T-helper 1 cell (primary cell): ENCODE measurements at places on chromosomes 4 and X.

DNA sequence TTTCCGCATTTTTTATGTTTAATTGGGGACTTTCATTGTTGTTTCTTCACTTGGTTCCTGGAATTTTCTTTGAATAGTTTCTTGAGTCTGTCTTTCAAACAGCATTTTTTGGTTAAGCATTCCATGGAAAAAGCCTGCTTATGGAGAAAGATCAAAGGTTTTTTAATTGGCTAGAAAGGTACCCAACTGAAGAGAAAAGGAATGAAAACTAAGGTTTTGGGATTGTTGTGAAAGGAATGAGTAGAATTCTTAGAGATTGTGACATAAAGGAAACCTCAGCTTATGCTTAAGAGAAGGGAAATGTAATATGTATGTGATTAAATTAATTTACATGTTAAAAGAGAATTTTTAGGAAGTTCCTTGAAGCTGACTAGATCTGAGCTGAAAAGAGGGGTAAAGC is 82.8 kb downstream of the CCKAR start:
- no peak for DNase-seq

DNA sequence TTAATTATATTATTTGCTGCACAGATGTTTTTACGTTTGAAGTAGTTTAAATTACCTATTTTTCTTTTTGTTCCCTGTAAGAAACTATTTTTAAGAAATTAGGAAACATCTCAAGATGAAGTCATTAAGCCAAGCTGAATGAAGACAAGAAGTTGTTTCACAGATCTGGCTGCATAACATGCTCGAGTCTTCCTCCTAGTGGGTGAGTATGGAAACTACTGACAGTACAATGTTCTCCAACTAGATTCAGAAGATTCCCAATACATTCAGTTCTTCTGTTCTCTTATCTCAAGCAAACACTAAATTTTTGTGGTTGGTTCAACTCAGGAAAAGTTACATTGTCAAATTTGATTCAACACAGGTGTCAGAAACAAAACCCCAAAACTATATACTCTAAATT is 256.8 kb upstream of the VCX start:
- DNase-seq, result no peak

- DNase-seq, result no peak
These were observed 84.5 kb upstream of the UXT start for GRCh38 chrX:47743504-47743903.

- no peak for DNase-seq
These were observed 69.6 kb upstream of the MTNR1A start for GRCh38 chr4:186624951-186625350.

GRCh38 chr4:158856852-158857251 is 88.0 kb downstream of the FNIP2 start:
- DNase-seq, result no peak

GRCh38 chrX:120751683-120752082 is 121.8 kb upstream of the C1GALT1C1 start:
- DNase-seq, result no peak

DNA sequence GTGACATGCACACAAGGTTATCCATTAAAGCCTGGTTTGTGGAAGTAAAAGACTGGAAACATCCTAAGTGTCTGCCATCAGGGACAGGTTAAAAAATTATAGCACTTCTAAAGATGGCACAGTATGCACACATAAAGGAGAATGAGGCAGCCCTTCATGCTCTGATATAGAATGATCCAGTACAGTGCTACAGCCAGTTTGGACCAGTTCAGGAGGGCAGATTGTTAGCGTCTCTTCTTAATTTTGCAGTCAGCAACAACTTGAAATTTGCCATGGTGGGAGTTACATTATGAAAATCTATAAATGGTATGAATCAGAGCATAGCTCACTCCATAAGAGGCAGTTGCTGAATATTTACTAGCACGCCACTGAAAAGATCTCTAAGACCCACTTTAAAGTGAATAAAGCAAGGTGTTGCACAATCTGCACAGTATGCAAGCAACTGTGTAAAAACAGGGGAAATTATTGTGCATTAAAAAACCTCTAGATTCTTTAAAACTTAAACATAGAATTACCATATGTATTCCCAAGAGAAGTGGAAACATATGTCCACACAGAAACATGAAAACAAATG is 20.3 kb upstream of the SOD3 start:
- no peak for DNase-seq

DNA sequence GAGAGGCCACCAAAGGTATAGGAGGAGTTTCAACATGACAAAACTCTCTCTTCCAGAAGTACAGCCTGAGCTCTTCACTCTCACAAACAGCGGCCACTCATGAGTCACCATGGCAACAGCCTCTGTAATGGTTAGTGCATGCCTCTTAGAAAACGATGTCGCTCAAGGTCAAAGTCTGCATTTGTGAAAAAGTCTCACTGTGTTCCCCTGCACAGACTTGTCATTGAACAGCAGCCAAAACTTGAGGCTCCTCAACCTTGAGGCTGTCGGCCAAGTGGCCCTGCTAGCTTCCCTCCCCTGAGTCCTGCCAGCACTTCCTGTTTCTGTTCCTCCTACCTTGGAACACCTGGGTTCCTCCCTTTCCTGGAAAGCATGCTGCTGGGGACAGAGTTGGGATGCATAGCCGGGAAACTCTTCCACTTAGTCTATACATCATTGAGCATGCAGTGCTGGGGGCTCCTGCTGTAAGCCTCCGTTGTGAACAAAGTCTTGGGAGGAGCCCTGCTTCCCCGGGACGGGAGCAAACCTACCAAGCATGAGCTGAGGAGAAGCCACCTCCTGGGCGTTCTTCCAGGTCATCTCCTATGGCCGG is 66.6 kb downstream of the ING2 start:
- DNase-seq, result no peak

- no peak for DNase-seq
These were observed 115.2 kb upstream of the LNX1 start for GRCh38 chr4:53706422-53707032.

- DNase-seq, result no peak
These were observed 514.3 kb downstream of the PCDH7 start for GRCh38 chr4:31234494-31234893.

DNA sequence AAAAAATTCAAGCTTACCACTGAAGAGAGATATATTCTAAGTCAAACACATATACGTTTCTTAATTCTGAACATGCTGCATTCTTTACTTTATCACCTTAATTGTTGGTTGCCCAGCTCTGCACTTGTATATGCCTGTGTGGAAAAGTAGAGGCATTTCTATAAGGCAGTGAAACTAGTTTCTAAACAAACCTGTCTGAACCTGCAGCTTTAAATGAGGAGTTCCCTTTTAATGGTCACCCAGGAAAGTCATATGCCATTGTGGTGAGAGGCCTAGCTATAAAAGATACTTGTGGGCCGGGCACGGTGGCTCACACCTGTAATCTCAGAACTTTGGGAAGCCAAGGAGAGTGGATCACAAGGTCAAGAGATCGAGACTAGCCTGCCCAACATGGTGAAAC is 147.4 kb upstream of the RXFP1 start:
- no peak for DNase-seq

DNA sequence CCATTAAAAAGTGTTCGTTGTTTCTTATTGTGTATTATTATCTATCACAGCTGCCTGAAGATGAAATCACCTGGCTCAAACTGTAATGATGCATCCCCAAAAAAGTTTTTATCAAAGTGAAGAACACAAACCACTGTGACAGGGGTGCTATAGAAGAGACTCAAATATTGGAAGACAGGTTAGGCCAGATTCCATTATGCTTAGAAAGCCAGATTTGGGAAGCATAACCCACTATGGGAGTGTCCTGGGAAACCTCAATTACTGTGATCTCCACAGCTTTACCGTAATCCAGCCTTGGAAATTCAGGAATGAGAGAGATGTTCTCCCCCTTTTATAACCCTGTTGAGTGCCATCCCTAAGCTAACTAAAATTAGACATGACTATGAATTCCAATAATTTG is 114.2 kb downstream of the NWD2 start:
- DNase-seq, result no peak

DNA sequence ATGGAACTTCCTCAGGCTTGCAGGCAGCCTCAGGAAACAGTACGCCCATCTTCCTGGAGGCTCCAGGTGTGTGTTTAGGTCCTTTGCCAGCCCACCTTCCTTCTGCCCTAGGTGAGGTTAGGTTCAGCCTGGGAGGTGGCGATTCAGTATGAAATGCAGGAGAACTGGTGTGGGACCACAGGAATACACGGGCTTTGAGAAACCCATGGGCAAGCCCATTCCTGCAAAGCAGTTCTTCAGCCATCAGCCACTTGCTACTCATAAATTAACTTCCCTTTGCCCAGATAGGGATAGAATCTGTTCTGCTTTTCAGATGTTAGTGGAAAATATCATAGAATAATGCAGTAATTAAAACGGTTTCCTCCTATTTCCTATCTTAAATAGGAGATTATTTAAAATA is 32.2 kb downstream of the TBC1D14 start:
- DNase-seq, result no peak

- DNase-seq, result no peak
These were observed 86.2 kb upstream of the KIT start for GRCh38 chr4:54571293-54572151.

DNA sequence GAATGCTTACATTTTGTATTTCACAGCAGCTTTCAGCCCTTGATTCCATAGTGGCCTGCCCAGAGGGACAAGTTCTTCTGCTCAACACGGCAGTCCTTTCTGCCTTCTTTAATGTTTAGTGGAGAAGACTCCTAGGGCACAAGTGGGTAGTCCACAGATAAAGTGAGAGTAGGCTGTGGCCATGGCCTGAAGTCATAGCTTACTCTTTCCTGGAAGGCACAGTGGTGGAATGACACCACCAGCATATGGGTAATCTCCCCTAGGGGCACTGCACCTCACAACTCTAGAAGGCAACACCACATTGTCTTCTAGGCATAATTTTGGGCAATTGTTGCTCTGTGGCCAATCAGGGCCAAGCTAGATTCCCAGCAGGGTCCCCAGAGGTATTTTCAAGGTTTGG is 155.4 kb upstream of the MAMLD1 start:
- DNase-seq, result no peak

DNA sequence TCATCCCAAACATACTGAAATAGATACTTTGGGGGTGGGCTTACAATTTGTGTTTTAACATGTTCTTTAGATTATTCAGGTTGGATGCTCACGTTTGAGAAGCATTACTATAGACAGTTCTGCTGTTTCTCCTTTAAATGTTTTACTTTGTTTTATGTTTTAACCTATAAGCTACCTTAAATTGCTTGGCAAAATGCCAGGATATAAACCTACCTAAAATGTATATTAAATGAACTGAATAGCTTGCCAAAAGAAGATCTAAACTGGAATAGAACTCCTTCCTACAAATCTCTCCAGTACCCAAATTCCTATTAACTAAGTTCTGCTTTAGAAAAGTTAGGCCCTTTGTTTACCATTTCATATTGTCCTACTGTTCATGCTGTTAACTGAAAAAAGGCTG is 124.4 kb downstream of the TBX22 start:
- DNase-seq, result no peak

DNA sequence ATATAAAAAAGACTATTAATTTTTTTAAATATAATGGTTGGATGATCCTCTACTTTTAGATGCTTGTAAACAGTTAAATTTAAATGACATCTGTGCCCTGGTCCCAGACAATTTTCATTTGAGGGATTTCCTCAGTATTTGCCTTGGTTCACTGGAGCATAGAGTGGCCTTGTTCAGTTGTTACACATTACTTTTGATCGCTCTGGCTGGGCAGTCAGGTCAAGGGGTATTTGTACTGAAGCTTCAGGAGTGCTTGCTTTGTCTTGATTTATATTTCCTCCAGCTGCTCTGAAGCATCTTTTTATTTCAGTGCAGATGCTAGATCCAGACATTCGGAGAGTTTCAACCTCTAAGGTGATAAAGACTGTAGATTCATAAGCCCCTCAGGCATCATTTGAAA is 50.0 kb downstream of the COMMD8 start:
- no peak for DNase-seq

DNA sequence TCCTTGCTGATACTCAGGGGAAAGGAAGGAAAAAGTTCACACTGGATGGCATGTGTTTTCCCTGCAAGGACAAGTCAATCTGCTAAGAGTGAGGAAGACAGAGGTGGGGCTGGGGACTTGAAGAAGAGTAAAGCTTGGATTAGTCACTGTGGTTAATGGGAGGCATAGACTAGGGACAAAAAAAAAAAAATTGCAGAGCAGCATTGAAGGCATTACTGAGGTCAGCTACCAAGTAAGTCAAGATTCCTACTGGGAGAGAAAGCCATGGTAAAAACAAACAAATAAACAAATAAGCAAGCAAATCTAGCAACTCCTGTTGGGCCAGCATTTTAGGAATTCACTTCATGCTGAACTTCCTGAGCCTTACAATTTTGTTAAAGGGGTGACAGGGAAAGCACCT is 58.2 kb upstream of the GPC4 start:
- no peak for DNase-seq

- no peak for DNase-seq
These were observed 12.0 kb downstream of the HS3ST1 start for GRCh38 chr4:11416767-11417113.

DNA sequence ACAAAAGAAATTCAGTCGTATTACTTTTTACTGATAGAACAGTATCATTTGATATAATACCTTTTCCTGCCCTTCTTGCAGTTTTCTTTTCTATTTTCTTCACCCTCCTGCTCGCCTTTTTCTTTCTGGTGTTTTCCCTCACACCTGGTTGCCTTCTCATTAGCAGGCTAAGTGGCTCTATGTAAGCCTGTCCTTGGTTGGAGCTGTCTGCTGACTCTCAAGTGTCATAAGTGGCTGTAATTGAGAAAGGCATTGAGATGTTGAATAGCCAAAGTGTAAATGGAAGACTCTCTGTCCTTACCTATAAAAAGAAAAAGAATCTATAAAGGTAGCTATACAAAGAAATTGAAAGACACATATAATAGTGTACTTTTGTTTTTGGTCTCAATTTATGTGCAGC is 180.7 kb downstream of the ADGRL3 start:
- DNase-seq, result no peak

DNA sequence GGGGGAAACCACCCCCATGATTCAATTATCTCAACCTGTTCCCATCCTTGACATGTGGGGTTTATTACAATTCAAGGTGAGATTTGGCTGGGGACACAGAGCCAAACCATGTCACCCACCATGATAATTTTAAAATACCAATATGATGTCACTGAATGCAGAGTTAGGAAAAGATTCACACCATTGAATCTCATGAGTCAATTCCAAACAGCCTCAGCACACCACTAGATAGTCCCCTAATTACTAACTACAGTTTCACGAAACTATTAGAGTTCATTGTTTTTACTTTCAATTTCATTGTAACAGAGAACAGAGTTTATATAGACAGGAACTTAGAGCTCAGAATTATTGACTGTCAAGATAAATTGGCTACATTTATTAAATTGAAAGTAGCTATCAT is 410.2 kb downstream of the FAM47A start:
- DNase-seq, result no peak

DNA sequence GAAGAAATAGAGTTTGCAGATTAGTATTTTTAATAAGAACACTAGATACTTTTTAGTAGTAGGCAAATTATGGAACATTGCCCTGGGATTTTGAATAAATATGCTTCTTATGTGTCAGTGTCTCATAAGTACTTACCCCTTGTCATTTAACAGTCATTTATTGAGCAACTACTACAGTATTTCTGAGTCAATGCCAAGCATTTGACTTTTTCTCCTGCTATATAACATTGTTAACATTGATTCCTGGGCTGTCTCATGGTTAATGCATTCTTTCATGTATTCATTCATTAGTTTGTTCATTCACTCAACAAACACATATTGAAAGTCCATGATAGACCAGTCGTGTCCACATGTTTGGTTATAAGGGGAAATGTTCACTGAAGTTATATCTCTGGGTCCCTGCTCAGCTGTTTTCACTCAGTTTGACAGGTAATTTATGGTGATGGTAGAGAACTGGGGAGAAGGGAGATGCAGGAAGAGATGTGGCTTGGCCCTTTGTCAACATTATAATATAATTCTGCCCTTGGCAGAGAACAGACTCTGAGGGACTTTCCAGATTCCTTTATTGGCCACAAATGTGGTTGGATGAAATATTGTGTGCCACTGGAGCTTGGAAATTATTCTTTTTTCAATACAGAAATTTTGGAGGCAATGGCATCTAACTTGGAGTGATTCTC is 49.8 kb downstream of the OSTC start:
- no peak for DNase-seq
